ENCODE measurements at places on chromosomes 5 and 9. TPM values are rescaled to one million over a fixed set of nuclear protein-coding genes. Genes with fewer than 3 reads are reported as not detected.

Gene ATP10B
- not detected for total RNA-seq

DNA sequence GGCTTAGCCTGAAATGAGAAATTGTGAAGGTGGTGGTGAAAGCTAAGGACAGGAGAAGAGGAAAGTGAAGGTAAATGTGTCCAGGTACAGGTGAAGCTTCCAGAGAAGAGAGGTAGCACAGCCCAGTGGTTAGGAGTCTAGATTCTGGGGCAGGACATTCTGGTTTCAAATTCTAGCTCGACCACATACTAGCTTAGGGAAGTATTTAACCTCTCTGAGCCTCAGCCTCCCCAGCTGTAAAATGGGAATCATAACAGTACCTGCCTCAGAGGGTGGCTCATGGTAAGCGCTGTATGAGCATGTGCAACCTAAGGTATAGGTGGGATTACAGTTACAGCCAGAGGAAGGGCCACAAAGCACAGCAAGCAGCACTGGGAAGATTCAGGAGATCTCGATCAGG lies 55.2 kb downstream of the PCDH1 start:
- no peak for DNase-seq
- no peak overlapping the region for H3K27ac ChIP-seq
- no peak overlapping the region for H3K4me3 ChIP-seq
- H3K4me1 ChIP-seq: no peaks in the 10 kb centered on the region

DNA sequence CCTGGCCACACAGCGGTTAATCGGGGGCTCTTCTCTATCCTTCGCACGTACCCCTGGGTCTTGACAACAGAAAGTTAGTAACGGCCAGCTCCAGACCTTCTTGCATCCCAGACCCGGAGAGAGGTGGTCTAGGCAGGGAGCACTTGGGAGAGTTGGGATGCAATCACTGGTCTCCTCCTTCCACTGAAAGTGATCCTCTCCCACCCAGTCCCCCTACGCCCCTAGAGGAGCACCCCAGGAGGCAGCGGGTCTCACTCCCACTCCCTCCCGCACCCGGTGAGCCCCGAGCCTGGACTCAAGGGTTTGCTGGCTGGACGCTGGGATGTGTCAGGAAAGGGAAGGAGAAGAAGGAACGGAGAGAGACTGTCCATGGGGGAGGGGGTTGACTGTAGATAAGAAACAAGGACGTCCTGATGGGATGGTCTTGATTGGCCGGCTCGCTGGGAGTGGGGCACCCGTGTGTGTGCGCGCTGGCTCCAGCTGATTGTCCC lies 2.0 kb downstream of the RORB start:
- peaks cover 23% of the 10 kb centered on the region for H3K4me1 ChIP-seq
- H3K27ac ChIP-seq: no peak overlapping the region
- no peak overlapping the region for H3K4me3 ChIP-seq
- H3K27me3 ChIP-seq: peaks cover 41% of the 10 kb centered on the region

DNA sequence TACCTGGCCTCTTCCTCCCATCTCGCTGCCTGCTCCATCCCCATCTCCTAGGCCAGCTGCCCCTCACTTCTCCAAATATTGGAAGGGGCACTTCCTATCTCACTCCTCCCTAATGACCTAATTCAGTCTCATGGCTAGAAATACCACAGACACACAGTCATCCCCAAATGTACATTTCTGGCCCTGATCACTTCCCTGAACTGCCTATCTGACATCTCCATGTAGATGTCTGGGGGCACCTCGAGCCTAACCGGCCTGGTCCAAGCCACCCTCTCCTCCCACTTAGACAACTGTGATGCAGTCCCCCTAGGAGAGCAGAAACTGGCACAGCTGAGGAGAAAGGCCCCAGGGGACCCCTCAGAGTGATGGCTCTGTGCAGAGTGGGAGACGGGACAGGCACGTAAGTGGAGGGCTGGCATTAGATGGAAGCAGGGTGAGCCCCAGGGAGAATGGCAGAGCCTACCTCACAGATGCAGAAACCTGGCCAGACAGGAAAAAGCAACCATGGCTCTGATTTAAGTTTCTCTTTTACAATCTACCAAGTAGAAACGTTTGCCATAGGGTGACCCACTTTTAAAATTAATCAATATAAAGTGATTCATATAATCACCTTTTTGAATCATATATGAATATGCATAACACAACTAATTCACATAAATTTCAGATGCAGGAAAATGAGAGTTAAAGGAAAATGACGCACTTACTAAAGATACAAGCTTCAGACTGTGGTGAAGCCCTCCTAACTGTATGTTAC lies 22.1 kb downstream of the CAMSAP1 start:
- peaks cover 7% of the 10 kb centered on the region for H3K36me3 ChIP-seq
- DNase-seq: no peak
- peak overlapping the region; percentile 5 for H3K27ac ChIP-seq
- H3K4me3 ChIP-seq: no peak overlapping the region
- peaks cover 69% of the 10 kb centered on the region for H3K4me1 ChIP-seq
- no peaks in the 10 kb centered on the region for H3K27me3 ChIP-seq

Gene RNF44
- 61.9 TPM for total RNA-seq

Gene ANKRD31
- 0.33 TPM for total RNA-seq

GRCh38 chr9:106626936-106627335 lies 236.0 kb upstream of the ZNF462 start:
- no peak for DNase-seq
- H3K4me1 ChIP-seq: no peaks in the 10 kb centered on the region
- H3K27me3 ChIP-seq: no peaks in the 10 kb centered on the region
- H3K4me3 ChIP-seq: no peak overlapping the region

- no peaks in the 10 kb centered on the region for H3K27me3 ChIP-seq
- H3K27ac ChIP-seq: no peak overlapping the region
- no peak overlapping the region for H3K4me3 ChIP-seq
- peaks cover 2% of the 10 kb centered on the region for H3K36me3 ChIP-seq
- H3K4me1 ChIP-seq: peaks cover 36% of the 10 kb centered on the region
Observed at GRCh38 chr5:157046041-157046440, 12.9 kb downstream of the HAVCR1 start.

Gene GABRA6
- not detected for total RNA-seq

GRCh38 chr5:135134691-135135381 lies 100.8 kb upstream of the PITX1 start:
- H3K36me3 ChIP-seq: no peaks in the 10 kb centered on the region
- H3K27me3 ChIP-seq: no peaks in the 10 kb centered on the region
- no peak for DNase-seq
- H3K4me1 ChIP-seq: no peaks in the 10 kb centered on the region

- DNase-seq: no peak
- H3K27me3 ChIP-seq: no peaks in the 10 kb centered on the region
- no peak overlapping the region for H3K27ac ChIP-seq
Observed at GRCh38 chr9:114469091-114469853, 36.0 kb downstream of the WHRN start.

Gene CATSPER3
- 0.53 TPM for total RNA-seq

Gene SLC34A3
- not detected for total RNA-seq

All from activated CD4-positive, alpha-beta memory T cell treated with anti-CD3 and anti-CD28 coated beads for 36 hours (primary cell).